Central memory CD4-positive, alpha-beta T cell (primary cell): ENCODE measurements at places on chromosomes 12 and 14.

GRCh38 chr14:91302391-91302790, 57.9 kb upstream of the GPR68 start:
- no peak for DNase-seq

DNA sequence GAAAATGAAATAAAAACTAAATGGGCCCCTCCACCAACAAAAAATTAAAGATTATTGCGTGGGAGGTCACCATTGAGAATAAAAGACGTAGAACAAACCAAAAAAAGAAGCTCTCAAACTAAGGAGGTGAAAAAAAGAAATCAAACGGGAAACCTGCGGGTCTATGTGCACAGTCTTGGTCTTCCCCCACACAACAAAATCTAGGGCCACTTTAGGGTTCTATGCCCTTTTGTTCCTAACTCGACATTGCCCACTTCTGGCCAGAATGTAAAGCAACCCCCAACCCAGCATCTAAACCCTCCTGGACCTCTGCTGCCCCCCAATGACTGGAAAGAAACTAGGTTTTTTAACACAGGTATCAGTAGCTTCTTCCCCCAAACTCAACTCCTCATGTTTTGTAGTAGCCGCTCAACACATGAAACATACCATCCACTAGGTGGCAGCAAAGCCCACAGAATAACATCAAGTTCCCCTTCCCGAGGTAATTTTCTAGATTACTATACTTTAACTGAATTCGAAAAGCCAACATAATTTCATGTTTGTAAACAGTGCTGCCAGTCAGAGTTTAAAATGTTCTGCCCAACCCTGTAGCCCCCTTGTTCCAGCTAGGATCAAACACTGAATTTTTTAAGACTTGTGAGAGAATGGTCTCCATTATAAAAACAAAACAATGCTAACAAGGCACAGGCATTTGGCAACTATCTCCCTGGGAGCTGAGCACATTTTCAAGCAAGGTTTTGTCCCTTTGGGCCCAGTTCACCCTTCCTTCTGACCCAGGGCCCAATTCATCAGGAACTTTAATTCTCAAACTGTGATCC, 18.7 kb downstream of the DAD1 start:
- peak; percentile 97 for DNase-seq

- DNase-seq: no peak
These were observed 218.5 kb downstream of the NUAK1 start for GRCh38 chr12:105920161-105920684.

DNA sequence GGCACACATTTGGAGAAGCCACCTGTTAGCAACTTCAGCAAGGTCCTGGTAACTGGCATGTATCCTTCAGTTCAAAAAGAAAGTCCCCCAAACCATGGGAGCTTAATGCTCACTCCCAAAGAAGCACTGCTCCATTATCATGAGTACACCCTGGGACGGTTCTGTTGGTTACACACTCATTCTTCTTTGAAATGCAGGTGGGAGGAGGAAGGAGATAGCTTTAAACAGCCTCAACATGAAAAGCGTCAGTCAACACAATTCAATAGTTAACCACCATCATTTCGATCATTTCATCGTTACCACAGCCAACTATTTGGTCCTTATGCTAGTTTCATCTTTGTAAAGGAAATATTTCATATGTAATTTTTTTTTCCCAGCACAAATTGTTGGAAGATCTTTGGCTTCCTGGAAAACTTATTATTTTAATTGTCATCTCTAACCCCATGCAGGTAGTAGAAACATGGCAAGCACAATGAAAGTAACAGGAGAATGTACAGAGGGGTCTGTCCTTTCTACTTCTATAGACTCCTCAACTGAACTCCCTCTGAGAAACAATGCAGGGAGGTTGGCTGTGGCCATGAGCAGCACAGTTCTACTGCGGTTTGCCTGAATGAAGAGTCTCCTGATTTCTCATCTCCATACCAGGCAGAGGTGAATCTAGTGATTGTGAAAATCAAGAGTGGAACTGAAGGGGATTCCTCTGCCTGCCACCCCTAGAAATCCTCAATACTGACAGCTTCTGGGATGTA, 196.4 kb upstream of the FOXN3 start:
- no peak for DNase-seq

DNA sequence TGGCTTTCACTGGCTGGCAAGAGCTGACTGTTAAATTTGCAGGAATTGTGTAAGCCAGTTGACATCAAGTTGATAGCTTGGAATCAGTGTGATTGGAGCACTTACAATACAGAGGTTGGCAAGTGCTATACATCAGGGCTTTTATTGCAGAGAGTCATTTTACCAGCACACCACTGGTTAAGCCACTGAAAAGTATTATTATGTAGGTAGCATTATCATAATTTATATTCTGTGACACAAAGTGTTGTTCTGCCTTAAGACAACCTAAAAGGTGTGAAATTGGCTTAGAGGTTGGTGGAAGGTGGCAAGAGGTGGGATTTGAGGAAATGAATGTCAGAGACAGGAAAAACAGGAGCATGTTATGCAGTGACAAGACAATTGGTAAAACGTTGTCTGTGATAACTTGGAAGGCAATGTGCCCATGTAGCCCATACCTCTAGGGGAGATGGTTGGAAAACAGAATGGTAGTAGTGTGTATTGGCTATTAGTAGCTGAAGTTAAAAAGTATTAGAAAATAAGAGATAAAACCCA, 172.9 kb upstream of the PRICKLE1 start:
- DNase-seq: no peak

DNA sequence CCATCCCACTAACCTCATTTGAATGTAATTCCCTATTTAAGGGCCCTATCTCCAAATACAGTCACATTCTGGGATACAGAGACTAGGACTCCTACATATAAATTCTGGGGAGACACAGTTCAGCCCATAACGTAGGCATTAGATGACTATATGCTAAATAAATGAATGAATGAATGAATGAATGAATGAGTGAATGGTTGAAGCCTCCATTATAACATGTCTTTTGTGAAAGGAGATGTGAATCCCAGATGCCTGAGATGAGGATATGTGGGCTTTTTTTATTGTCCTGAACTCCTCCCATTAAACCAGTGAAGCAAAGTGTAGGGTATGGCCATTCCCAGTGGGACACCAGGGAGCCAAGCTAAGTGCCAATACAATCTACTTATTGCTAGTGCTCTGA, 20.5 kb upstream of the TMEM233 start:
- no peak for DNase-seq
